ENCODE measurements at places on chromosomes 12 and 14. TPM values are rescaled to one million over a fixed set of nuclear protein-coding genes. Genes with fewer than 3 reads are reported as not detected.

OR4K14 gene
- not detected for polyA plus RNA-seq

LRRC10 gene
- not detected for polyA plus RNA-seq

KRT74 gene
- polyA plus RNA-seq = 0.05 TPM

PSMA6 gene
- polyA plus RNA-seq = 193 TPM

SLC5A8 gene
- polyA plus RNA-seq = 0.01 TPM

CCDC197 gene
- not detected for polyA plus RNA-seq

ARF3 gene
- polyA plus RNA-seq = 200 TPM

VRK1 gene
- polyA plus RNA-seq = 25.2 TPM

SSTR1 gene
- not detected for polyA plus RNA-seq

DNA sequence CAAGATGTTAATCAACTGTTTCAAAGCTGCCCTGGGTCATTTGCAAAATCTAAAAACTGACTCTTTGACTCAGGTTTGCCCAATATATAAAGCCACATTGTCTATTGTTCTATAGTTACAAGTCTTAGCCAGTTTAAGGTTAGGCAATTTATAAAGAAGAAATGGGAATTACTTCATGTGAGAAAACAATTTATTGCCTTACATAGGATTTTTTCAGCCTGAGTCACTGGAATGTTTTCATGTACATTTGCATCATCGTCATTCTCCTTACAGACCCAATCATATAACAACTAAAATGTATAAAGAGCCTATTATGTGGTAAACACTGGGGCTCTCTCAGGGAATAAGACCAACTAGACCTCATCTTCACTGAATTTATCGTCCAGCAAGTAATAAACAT is 100.3 kb upstream of the PLEKHG7 start:
- peak; percentile 98 for DNase-seq

DNA sequence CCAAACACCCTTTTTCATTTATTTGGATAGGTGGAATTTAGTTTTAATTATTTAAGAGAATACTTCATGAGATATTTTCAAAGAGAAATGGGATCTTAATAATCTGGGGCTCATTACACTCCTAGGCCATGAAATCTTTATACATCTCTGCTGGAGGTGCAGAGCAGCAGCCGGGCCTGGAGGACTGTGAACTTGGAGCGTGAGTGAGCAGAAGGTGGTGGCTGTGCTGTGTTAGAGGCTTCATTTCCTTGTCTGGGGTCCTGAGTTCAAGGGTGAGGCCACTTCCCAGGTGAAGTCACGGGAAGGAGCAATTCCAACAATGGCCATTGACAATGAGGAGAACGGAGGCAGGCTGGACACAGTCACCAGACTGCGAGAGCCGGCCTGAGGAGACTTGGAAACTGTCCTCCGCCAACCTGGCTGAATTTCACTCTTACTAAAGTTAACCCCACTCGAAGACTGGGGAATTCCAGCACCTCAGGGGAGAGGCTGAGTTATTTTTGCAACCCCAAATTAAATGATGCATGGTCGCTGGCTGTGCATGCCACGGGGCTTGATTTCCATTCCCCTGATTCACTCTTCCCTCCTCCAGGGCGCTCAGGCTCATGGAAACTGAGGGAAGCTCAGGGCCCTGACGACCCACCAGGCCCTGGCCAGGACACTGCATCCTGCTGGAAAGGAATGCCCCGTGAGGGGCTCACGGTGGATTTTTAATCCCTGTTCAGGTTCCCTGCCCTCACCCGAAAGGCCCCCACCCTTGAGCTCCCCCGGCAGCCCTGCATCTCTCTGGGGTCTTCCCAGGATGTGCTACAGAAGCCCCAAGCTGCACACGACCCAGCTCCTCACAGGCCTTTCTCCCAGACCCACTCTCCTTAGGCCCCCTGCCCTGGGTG is 22.6 kb upstream of the TRAF3 start:
- no peak for DNase-seq

GRCh38 chr12:49706351-49707127 is 666 bp downstream of the FMNL3 start:
- DNase-seq = peak; percentile 30

DNA sequence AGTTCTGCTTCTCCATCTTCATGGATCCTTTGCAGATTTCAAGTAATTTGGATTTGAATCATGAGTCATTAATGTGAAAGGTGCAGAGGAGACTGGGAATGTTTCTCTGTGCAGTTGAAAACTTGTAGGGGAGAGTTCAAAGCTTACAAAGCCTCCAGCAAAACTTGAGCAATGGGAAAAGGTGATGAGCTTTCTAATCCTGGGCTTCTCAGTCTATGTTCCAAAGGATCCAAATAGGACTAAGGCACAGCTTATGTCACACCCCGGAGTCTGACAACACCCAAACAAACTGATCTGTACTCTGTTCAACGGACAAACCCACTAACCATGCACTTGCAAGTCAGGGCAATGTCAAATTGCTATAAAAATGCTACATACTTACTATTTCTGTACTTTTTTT is 134.8 kb downstream of the DUSP6 start:
- no peak for DNase-seq

DNA sequence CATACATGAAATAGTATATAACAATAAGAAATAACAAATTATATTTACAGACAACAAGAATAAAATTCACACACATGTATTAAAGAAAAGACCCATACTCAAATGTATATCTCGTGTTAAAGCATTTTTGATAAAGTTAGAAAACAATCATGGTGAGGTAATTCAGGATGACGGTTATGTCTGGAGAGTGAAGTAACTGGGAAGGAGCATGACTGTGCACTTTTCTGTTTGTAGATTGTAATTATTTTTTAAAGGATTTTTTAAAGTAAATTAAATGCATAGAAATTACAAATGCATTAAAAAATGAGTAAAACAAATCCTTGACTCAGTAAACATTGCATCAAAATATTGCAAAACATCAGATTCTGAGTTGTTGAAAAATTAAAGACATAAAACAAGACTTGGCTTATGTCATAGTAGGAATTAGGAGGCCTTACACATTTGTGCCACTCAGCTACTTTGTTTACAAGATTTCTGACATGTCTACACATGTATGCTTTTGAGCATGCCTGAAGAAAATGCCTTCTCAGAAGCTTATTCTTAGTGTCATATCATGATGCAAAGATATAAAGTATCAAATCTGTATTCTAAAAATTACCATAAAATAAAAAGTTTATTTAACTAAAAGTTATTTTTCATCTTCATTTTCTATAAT is 1325.1 kb downstream of the SLC16A7 start:
- DNase-seq = peak; percentile 62

DNA sequence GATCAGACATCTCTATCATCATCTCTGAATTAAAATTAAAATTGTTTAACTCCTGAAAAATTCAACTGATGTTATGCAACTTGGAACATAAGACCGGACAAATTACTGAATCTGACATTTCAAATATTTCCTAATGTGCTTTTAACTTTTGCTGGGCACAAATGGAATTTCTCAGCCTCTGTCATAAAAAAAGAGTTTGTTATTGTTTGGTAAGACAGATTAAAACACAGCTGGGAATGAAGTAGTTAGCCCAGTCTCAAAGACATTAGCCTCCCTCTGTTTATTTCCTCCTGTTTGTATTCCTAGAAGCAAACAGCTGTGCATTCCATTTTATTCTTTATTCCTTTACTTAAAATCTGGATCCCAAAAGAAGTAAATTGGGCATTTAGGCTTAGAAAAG is 29.4 kb downstream of the PLEKHA5 start:
- no peak for DNase-seq

DNA sequence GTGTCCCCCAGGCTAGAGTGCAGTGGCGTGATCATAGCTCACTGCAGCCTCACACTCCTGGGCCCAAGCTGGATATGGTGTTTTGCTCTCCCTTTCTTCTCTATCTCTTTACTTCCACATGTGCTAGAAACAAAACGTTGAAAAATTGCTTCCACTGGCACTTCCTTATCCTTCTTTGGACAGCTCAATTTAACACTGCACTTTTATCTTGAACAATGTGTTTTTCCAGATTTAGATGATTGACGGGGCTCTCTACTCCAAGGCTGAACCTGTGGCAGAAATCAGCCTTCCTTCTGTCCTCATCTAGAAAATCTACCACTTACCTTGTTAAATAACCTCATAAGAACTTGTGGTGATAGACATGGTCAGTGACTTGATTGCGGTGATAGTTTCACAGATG is 165.1 kb downstream of the DAD1 start:
- no peak for DNase-seq

DNA sequence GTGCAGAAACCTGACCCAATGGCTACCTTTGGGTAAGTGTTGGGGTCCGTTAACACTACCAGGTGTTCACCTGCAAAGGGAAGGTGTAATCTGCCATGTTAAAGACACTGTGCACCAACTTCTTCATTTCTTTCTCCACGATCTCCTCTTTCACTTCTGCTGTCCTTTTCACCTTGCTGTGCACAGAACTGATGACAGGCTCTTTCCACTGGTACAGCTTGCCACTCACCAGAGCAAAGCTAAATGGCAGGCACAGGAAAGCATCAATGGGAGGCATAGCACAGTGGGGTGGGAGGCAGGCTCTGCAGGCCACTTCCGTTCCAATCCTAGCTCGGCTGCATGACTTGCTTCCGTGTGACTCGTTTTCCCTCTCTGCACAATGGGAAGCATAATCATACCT is 2.6 kb upstream of the C12orf76 start:
- DNase-seq = no peak

GRCh38 chr12:97300891-97301290 is 161.7 kb upstream of the RMST start:
- no peak for DNase-seq

DNA sequence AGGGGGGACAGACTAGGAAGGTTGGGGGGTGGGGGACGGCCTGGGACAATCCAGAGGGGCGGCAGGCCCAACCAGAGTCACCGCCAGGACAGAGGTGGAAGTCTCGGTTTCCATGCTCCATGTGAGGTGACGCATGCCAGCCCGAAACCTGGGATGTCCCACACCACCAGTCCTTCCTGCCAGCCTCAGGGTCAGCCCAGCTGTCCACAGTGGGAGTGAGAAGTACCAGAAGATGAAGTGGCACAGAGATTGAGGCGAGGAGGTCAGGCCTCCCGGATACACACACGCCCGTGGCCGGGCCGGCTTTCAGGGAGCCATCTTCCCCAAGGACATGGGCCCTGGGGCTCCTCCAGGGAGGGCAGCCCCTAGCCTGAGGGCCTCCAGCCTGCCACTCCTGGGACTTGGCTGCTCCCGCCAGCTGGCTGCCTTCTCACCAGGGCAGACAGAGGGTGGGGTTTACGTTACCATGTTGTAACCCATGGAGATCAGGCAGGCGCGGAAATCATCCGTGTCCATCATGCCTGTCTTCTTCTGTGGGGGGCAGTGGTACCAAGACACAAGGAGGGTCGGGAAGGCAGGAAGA is 85.2 kb upstream of the ZFP36L1 start:
- no peak for DNase-seq

- DNase-seq = no peak
Measured at GRCh38 chr12:54042970-54043853, 10.4 kb downstream of the HOXC5 start.

DNA sequence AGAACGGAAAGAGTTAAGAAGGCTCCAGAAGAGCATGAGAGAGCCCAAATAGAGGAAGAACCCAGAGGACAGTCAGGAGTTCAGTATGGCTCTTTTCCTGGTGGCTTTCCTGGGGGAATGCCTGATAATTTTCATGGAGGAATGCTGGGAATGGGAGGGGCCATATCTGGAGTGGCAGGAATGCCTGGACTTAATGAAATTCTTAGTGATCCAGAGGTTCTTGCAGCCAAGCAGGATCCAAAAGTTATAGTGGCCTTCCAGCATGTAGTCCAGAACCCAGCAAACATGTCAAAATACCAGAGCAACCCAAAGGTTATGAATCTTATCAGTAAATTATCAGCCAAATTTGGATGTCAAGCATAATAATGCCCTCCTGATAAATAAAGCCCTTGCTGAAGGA is 15.5 kb upstream of the SYT10 start:
- DNase-seq = no peak

DNA sequence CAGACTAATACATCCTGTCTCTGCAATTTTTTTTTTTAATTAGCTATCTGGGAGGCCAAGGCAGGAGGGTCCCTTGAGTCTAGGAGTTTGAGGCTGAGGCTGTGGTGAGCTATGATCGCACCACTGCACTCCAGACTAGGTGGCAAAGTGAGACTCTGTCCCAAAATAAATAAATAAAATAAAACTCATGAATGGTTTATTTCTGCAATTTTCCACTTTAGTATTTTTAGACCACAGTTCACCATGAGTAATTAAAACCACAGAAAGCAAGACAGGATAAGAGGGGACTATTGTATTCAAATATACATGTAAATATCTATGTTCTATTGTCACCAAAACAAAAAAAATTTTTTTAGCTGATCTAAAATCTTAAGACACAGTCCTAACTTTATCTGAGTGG is 17.8 kb downstream of the TAOK3 start:
- DNase-seq = peak; percentile 30

GRCh38 chr12:111443586-111443985 is 37.9 kb downstream of the SH2B3 start:
- peak; percentile 78 for DNase-seq

- DNase-seq = no peak
Measured at GRCh38 chr14:101026341-101026740, 122.8 kb upstream of the RTL1 start.

DNA sequence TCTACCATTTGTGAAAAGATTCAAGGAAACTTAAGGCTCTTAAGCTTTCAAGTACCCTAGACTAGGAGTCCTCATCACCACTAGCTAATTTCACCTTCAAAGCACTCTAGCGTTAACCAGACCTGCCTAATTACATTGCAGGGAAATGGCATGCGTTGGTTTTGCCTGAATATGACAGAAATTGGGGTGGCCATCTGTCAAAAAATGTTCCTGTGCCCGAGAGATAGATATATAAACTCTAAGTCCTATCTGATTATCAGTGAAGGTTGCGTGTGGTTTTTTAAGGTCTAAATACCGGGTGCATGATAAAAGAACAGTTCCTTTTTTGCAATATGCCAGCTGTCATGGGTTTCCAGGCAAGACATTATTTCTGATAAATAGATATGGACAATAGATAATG is 48.3 kb downstream of the SPRING1 start:
- DNase-seq = no peak

GRCh38 chr12:80100591-80100990 is 1.3 kb downstream of the OTOGL start:
- no peak for DNase-seq

DNA sequence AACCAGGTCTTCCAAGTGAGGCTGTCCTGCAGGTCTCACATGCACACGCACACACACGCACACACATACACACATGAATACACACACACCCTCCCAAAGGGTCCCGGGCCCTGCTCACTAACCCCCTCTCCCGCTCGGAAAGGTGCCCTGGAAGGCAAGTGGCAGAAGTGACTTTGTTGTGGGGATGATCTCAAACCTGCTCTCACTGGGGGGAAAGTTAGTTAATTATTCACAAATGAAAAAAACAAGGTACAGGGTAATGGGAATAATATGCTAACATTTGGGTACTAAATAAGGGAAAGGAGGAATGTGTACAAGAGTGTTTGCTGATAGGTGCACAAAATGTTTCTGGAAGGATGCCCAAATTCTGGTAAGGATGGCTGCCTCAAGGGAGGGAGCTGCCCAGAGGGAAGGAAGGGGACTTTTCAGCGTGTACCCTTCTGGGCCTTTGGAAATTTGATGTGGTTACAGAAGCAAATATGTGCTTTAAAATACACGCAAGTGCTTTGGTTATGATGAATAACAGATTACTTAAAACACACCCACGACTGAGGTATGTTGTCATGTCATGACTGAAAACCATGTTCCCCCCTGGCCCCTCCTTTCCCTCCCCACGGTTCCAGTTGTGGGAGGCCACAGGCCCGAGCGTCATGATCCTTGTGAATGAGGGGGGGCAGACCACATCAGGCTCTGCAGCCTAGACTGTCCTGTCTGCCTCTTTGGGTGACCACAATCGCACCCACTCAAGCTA is 43.3 kb upstream of the PLEKHG6 start:
- DNase-seq = peak; percentile 84
